ENCODE measurements at places on chromosomes 4 and X. TPM values are rescaled to one million over a fixed set of nuclear protein-coding genes. Genes with fewer than 3 reads are reported as not detected.

SOD3 gene
- total RNA-seq = not detected

DNA sequence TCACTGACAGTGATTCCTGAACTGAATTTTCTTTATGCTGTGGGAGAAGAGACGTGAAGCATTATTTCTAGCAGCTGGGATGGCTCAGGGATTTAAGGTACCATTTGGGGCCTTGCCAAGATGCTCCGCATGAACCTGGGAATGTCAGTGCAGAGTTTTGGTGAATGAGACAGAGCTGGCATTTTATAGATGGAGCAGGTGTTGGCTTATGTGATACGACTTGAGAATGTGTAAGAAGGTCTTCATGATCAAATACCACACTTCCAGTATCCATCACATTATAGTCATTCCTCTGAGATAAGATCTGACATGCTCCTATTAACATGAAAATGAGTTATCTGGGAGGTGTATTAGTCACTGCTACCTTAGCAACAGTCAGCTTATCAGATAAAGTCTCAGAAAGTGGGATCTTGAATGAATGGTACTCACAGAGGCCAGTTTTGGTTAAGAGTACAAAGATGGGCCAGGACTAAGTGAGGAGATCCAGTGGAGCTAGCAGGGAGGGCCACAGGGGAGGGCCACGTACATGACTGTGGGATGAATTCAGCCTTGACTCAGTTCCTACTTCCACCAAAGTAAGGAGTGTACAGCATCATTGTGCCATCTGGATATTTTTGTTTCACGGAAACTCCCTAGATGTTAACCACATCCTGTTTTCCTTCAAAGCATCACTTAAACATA, 116.7 kb downstream of the SPCS3 start:
- H3K36me3 ChIP-seq = no peaks in the 10 kb centered on the region
- no peaks in the 10 kb centered on the region for H3K4me1 ChIP-seq
- no peak overlapping the region for H3K4me3 ChIP-seq
- H3K27me3 ChIP-seq = no peaks in the 10 kb centered on the region
- no peak overlapping the region for H3K27ac ChIP-seq

DNA sequence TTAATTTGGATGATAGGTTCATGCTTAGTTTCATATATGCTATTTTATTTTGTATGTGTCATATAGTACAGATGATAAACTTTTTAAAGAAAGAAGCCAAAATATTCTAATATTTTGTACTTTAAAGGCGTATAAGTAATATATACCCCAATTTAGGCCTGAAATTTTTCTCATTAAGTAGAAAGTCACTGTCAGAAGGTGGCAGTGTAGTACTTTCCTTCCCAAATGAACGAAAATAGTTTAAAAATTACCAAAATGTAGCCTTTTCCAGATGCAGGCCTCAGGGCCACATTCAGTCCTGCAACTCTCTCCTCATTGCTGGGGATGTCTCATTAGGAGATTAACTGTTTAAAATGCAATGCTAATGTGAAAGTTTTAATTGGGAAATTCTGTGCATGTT, 1263.6 kb downstream of the C4orf33 start:
- no peak for DNase-seq
- no peaks in the 10 kb centered on the region for H3K4me1 ChIP-seq
- no peaks in the 10 kb centered on the region for H3K36me3 ChIP-seq
- no peak overlapping the region for H3K27ac ChIP-seq

- H3K27ac ChIP-seq = no peak overlapping the region
- no peaks in the 10 kb centered on the region for H3K27me3 ChIP-seq
- DNase-seq = no peak
- no peaks in the 10 kb centered on the region for H3K4me1 ChIP-seq
- no peaks in the 10 kb centered on the region for H3K36me3 ChIP-seq
Observed at GRCh38 chrX:72536542-72536941, 36.1 kb downstream of the HDAC8 start.

GRCh38 chr4:177393236-177393635, 49.0 kb downstream of the AGA start:
- DNase-seq = peak; percentile 24
- H3K36me3 ChIP-seq = no peaks in the 10 kb centered on the region
- H3K4me1 ChIP-seq = peaks cover 9% of the 10 kb centered on the region
- H3K27me3 ChIP-seq = no peaks in the 10 kb centered on the region

GRCh38 chr4:109494563-109494962, 60.9 kb downstream of the SEC24B start:
- no peak overlapping the region for H3K27ac ChIP-seq
- H3K4me3 ChIP-seq = no peak overlapping the region
- H3K36me3 ChIP-seq = peaks cover 41% of the 10 kb centered on the region
- H3K4me1 ChIP-seq = no peaks in the 10 kb centered on the region
- H3K27me3 ChIP-seq = no peaks in the 10 kb centered on the region

DNA sequence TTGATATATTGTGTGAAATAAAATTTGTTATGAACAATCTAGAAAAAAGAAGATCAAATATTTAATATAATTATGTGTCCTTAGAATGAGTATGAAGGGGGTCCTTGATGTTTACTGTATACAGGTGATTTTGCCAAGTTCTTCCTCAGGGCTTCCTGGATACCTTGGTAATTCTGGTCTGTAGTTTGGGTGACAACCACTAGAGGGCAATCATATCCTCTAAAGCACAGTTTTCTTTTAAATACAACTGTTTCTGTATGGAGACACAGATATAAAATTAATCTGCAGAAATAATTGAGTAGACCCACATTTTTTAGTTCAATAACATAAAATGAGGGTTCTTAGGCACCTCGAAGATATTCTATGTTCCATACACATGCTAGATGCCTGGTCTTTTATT, 157.7 kb downstream of the SPANXN1 start:
- no peaks in the 10 kb centered on the region for H3K4me1 ChIP-seq
- H3K36me3 ChIP-seq = no peaks in the 10 kb centered on the region
- DNase-seq = peak; percentile 2
- no peak overlapping the region for H3K27ac ChIP-seq
- H3K27me3 ChIP-seq = no peaks in the 10 kb centered on the region
